ENCODE measurements at places on chromosomes 7 and 10.

DNA sequence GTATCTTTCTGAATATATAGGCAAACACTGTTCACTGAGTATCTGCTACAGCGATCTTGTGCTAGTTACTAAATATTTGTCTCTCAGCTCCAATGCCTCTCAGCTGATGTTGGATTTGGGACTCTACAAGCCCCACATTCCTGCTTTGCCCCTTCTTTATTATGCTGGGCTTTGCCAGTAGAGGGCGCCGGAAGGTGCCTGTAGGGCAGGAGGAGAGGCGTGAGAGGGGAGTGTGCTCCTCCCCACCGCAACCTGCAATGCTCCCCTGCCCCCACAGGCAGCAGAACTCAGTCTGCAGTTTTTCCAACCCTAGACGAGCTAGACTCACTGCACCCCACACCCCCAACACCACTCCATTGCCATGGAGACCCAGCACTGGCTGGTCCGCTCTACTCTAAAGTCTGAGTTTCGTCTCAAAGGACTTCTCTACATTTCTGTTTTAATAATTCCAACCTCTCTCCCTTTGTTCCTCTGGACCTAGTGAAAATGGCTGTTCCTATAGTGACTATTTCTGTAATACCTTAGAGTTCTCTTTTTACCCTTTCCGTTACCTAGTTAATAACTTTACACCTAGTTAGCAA, 337.6 kb downstream of the CCSER2 start:
- peak; percentile 91 for DNase-seq

DNA sequence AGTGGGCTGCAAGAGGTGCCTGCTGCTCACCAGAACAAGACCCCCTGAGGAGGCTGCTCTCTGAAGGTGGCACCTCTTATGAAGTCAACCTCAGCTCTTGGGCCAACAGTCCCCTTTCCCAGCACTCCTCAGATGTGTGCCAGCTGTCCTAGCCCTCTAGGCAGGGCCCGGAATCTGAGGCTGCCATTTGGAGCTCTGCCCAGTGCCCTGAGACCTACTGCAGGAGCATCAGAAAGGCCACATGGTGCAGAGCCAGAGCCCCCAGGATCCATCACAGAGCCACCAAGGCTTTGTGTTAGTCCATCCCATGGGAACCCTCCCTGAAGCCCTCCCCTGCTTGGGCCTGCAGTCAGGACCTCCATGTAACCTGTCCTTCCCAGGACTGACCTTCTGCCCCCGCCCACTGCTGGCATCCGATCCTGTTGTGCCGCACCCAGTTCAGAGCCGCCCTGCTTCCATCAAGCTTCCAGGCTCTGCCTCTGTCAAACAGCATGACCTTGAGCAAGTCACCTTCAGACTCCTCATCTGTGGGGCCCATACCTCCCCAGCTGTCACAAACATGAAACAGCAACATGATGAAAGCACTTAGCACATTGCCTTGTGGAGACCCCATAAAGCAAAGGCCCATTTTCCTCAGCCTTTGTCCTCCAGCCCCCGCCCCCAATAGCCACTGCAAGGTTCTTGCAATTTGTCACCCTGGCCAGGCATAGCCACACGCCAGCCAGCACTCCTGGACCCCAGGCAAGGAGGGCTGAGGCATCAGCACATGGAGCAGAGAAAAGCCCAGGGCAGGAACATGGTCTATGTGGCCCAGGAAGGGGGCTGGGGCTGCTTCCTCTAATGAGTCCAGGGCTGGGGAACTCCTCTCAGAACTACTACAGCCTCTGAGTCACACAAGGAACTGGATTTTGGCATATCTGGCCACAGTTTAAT, 51.7 kb downstream of the GRID1 start:
- DNase-seq, result no peak

DNA sequence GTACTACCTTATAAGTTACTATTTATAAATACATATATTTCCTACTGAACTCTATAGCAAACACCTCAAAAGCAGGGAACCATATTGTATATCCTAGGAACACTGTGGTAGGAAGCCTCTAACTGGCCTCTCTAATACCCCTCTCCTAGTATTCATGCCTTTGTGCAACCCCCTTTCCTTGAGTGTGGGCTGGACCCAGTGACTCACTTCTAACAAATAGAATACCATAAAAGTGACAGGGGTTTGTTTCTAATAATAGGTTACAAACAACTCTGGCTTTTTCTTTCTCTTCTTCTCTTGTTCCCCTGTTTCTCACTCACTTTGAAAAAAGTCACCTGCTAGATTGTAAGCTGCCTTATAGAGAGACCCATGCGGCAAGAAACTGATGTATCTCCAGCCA, 51.6 kb upstream of the MACC1 start:
- no peak for DNase-seq

GRCh38 chr7:67525588-67525987, 529.0 kb downstream of the TYW1 start:
- DNase-seq, result peak; percentile 32

DNA sequence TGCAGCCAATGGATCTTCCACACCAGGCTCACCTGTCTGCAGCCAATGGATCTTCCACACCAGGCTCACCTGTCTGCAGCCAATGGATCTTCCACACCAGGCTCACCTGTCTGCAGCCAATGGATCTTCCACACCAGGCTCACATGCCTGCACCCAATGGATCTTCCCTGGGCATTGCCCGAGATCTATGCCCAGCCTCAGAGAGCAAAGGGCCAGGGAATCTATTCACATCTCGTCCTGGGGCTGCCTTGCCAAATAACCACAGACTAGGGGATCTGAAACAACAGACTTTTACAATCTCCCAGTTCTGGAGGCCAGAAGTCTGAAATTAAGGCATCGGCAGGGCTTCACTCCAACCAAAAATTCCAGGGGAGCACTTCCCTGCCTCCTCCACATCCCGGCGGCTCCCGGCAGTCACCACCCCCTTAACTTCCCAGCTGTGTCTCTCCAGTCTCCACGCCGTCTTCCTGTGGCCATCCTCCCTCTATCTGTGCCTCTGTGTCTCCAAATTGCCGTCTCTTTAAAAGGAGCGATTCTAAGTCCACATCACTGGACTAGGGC, 92.4 kb upstream of the PPP2R2D start:
- DNase-seq, result no peak
